Naive thymus-derived CD8-positive, alpha-beta T cell (primary cell): ENCODE measurements at places on chromosomes 4 and X.

DNA sequence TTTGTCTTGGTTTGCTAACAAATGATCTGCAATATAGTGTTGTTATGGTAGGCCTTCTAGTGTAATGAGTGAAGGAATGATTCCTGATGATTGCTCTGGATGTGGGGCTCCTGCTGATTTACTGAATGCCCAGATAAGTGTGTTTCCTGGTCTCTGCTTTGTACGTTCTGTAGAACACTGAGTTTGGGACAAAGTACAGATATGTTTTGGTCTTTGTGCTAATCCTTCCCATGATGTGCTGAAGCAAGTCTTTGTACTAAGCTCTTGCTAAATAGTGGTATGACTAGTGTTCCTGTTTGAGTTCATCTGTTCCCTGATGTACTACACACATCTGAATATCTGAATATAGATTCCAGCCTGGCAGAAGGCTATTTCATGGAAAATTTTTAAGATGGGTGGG, 36.9 kb upstream of the XIAP start:
- no peak for DNase-seq

DNA sequence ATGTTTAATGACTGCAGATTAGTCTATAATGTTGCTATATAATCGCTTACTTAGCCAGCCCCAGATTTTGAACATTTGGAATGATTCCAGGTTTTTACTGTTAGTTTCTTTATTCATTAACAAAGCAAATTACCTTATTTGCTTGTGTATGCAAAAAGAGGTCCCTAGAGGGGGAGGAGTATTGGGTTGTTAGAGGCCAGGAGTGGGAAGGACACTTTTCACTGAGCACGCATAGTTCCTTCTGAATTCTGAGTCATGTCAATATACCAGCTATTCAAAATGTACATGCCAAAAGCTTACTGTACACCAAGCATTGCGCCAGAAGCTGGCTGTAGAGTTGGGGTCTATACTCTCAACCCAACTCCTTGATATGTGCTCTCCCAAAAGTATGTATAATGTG, 5.1 kb upstream of the DGAT2L6 start:
- no peak for DNase-seq

- DNase-seq: no peak
Measured at GRCh38 chrX:103384672-103385071, 8.3 kb downstream of the BEX3 start.

- DNase-seq: no peak
Measured at GRCh38 chr4:82728301-82728700, 70.3 kb downstream of the SCD5 start.

GRCh38 chr4:140426610-140427105, 790 bp downstream of the CLGN start:
- no peak for DNase-seq
